H9 (cell line): ENCODE measurements at places on chromosomes 12 and 14. TPM values are rescaled to one million over a fixed set of nuclear protein-coding genes. Genes with fewer than 3 reads are reported as not detected.

DNA sequence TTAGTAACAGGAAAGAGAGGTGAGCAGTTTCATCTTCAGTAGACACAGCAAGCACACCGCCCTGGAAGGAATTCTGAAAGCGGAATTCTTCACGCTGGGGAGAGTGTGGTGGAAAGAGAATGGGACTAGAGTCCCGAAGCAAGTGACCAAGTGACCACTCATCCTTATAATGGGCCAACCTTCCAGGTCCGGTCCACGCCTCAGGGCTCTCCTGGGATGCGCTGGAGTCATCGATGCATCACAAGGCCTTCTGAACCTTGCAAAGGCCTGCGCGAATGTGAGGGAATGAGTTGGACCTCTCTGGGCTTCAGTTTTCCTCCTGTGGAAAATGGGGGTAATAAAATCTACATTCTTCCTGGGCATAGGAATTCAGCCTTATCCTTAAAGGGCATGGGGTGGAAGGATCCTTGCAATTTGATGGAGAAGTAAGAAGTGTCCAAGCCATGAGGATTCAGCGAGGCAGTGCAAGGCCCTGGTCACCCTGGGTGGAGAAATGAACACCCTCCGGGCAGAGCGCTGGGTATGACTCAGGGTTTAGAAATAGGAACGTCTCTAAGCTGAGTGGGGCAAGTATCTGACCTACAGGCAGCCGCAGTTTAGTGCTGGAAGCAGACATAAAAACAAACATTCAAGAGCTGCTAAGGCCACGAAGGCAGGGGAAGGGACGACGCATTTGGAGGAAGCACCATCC, 97.7 kb downstream of the SETD3 start:
- DNase-seq, result no peak
- H3K4me3 ChIP-seq, result no peak overlapping the region
- H3K4me1 ChIP-seq, result peaks cover 5% of the 10 kb centered on the region; the same call in 1 of the 2 replicates
- H3K36me3 ChIP-seq, result peaks cover 6% of the 10 kb centered on the region

GRCh38 chr14:54194501-54194900, 202.3 kb upstream of the CDKN3 start:
- H3K4me3 ChIP-seq, result no peak overlapping the region
- H3K27me3 ChIP-seq, result no peaks in the 10 kb centered on the region
- H3K4me1 ChIP-seq, result peaks cover 5% of the 10 kb centered on the region; the same call in 1 of the 2 replicates
- no peak for DNase-seq
- no peak overlapping the region for H3K27ac ChIP-seq

- H3K4me1 ChIP-seq, result peaks cover 10% of the 10 kb centered on the region; the same call in 1 of the 2 replicates
- H3K4me3 ChIP-seq, result no peak overlapping the region
- H3K27me3 ChIP-seq, result no peaks in the 10 kb centered on the region
- no peaks in the 10 kb centered on the region; the same call in 2 of the 3 replicates for H3K36me3 ChIP-seq
- no peak overlapping the region for H3K27ac ChIP-seq
- DNase-seq, result no peak
Observed at GRCh38 chr12:50107416-50108268, 3.8 kb downstream of the GPD1 start.

- no peak overlapping the region for H3K27ac ChIP-seq
- no peak overlapping the region for H3K4me3 ChIP-seq
- DNase-seq, result no peak
- H3K36me3 ChIP-seq, result peaks cover 2% of the 10 kb centered on the region; the same call in 1 of the 3 replicates
Observed at GRCh38 chr12:83121897-83122622, 435.4 kb downstream of the TMTC2 start.

DNA sequence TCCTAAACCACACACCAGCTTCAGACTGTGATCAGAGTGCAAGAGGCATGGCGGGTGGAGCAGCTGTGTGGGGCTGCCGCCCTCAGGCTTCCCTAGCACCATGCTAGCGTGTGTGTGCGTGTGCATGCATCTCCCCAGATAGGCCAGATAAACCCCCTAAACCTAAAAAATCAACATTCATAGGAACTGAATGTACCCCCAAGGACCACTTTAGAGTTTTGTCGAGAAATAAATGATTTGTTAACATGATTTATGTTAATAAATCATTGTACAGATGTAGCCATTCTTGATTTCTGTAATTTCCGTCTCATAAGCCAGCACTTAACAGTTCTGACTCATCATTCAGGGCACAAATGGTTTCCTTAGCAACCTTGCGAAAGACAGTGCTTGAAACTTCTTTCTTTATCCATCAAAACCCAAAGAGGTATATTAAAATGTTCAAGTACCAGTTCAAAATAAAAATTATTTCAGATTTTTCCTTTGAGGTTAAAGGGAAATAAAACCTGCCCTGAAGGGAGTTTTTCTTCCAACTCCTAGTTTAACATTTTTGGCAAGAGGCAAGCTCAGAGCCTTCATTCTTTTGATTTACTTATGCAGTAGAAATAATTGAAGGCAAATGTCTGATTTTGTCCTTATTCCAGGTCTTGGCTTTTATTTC, 206.2 kb upstream of the RGS6 start:
- H3K4me3 ChIP-seq, result no peak overlapping the region
- H3K27me3 ChIP-seq, result no peaks in the 10 kb centered on the region
- no peaks in the 10 kb centered on the region for H3K4me1 ChIP-seq
- no peak for DNase-seq

DNA sequence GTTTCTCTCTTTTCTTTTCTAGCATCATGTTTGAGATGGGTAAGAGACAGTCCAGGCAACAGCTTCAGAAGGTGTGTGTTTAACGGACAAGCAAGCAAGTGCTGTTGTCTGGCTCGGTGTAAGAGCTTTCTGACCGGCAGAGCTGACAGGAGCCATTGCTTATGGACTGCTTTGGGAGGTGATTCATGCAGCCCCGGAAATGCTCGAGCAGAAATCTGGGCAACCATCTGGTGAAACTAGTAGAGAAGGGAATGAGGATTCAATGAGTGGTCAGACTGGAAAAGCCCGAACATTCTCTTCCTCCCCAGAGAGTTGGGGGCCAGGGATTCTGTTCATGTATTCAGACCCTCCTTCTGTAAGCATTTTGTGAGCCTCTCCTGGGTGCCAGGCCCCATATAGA, 24.4 kb downstream of the TUNAR start:
- DNase-seq, result no peak
- no peaks in the 10 kb centered on the region for H3K27me3 ChIP-seq
- H3K4me3 ChIP-seq, result no peak overlapping the region
- H3K4me1 ChIP-seq, result peaks cover 10% of the 10 kb centered on the region; the same call in 1 of the 2 replicates

DNA sequence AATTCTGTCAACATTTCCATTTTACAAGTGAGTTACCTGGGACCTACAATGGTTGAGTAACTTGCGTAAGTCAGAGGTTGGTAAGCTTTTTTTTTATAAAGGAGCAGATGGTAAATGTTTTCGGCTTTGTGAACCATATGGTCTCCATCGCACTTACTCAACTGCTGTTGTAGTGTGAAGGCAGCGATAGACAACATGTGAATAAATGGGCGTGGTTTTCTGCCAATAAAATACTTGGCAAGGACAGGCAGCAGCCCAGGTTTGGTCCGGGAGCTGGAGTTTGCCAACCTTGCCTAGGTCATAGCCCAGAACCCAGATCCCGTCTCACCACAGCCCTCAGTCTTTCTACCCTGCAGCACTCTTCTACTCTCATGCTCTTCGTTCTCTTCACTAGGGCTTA, 6.3 kb downstream of the DDX55 start:
- peaks cover 86% of the 10 kb centered on the region for H3K36me3 ChIP-seq
- H3K4me3 ChIP-seq, result no peak overlapping the region
- DNase-seq, result no peak
- H3K27me3 ChIP-seq, result no peaks in the 10 kb centered on the region
- H3K27ac ChIP-seq, result no peak overlapping the region

- no peak overlapping the region for H3K27ac ChIP-seq
- peaks cover 30% of the 10 kb centered on the region for H3K36me3 ChIP-seq
- DNase-seq, result no peak
- H3K4me3 ChIP-seq, result peak overlapping the region; percentile 99
- no peaks in the 10 kb centered on the region for H3K27me3 ChIP-seq
Observed at GRCh38 chr12:49568442-49569162, 660 bp upstream of the MCRS1 start.

GRCh38 chr12:6367969-6368892, 7.1 kb downstream of the SCNN1A start:
- peaks cover 15% of the 10 kb centered on the region; the same call in 1 of the 2 replicates for H3K4me1 ChIP-seq
- no peak overlapping the region for H3K27ac ChIP-seq
- no peak overlapping the region for H3K4me3 ChIP-seq
- H3K36me3 ChIP-seq, result peaks cover 53% of the 10 kb centered on the region

- H3K4me1 ChIP-seq, result peaks cover 5% of the 10 kb centered on the region; the same call in 1 of the 2 replicates
- H3K36me3 ChIP-seq, result no peaks in the 10 kb centered on the region
- no peaks in the 10 kb centered on the region for H3K27me3 ChIP-seq
- no peak overlapping the region for H3K27ac ChIP-seq
- H3K4me3 ChIP-seq, result no peak overlapping the region
Observed at GRCh38 chr14:74508844-74509428, 15.4 kb downstream of the ISCA2 start.

DNA sequence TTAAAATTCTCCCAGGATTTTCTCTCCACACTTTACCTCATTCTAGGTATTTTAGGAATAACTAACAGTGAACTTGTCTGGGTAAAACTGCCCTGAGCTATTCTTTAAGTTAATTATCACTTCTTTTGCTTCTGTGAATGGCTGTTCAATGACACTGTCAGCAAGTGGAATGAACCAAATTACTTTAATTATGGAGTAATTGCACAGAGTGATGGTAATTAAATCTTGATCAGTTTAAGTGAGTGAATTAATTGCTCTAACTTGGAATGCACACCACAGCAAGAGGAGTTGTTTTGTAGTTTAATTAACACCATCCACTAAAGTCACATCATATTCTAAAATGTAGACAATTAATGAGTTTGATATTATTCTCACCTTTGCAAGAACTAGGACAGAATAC, 36.2 kb upstream of the TMEM260 start:
- no peaks in the 10 kb centered on the region for H3K4me1 ChIP-seq
- H3K27me3 ChIP-seq, result no peaks in the 10 kb centered on the region
- no peak for DNase-seq

DNA sequence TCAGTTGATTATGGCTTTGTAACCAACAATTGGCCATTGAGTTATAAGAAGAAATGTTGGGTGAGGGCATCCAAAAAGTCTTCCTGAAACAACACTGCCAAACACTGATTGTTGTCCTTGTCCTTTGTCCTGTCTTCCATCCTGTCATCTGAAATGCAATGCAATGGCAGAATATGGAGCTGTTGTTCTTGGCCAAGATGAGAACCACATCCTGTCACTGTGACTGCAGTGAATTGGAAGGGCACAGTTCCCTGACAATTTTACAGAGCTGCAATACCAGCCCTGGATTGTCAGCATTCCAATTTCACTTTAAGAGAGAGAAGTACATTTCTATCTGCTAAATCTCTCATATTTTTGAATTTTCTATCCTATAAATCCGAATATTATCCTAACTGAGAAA, 613.3 kb downstream of the FLRT2 start:
- no peak for DNase-seq
- no peaks in the 10 kb centered on the region for H3K4me1 ChIP-seq
- no peak overlapping the region for H3K27ac ChIP-seq

DNA sequence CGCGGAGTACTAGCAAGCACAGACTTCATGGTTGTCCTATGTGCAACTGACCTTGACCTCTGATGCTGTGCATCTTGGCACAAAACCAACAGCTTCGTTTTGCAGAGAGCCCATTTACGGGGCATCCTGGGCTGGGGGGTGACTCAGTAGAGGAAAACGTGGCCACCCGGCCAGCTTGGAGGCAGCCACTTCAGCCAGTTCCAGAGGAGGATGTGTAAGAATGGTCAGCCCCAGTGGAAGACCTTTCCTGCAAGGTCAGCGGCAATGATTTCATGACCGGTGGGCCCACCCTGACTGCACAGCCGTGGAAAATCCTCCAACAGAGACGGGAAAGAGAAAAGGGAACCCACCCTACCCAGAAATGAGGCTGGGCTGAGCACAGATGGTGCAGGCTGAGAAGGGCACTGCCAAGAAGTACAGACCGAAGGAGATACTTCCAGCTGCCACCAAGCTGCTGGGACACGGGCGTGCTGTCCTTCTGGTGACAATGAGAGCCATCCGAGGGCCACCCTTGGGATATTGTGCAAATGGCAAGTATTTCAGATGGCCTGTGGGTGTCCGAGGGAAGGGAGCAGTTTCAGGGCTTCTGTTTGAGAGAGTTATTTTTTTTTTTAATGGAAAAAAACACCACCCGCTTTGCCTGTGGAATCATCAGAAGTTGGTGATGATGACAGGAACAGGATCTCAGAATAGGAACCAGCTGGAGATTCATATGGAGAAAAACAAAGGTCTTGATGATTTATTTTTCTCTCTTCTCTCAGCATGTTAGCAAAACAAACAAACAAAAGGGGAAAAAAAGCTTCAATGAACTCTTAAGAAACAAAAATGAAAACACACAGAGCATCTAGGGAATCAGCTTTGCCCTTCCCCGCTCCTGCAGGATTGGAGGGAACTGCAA, 120.2 kb upstream of the RFLNA start:
- no peaks in the 10 kb centered on the region; the same call in 1 of the 2 replicates for H3K36me3 ChIP-seq
- peaks cover 3% of the 10 kb centered on the region; the same call in 1 of the 2 replicates for H3K4me1 ChIP-seq
- DNase-seq, result no peak

GRCh38 chr14:104519721-104520120, 59.8 kb upstream of the C14orf180 start:
- no peaks in the 10 kb centered on the region for H3K4me1 ChIP-seq
- H3K36me3 ChIP-seq, result peaks cover 3% of the 10 kb centered on the region; the same call in 1 of the 2 replicates
- DNase-seq, result no peak

DNA sequence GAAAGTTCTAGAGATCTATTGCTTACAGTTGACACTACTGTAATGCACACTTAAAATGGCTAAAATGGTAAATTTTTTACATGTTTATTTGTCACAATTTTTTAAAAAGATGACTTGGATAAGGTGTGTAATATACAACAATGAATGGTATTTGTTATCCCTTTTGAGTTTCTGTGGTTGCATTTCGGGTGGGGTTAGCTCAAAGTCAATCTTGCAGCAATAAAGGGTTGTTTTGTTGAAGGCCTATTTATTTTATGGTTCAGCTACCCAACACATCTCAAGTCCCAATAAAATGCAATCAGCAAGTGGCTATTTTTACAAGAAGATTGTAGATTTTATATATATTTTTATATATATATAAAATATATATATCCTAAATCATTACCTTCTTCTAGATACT, 22.1 kb downstream of the SNRPF start:
- no peaks in the 10 kb centered on the region for H3K4me1 ChIP-seq
- H3K4me3 ChIP-seq, result no peak overlapping the region
- H3K27ac ChIP-seq, result no peak overlapping the region
- 0 out of 2 replicates have a peak, but pooled peaks cover 8% of the 10 kb centered on the region for H3K36me3 ChIP-seq

- DNase-seq, result no peak
- no peak overlapping the region for H3K4me3 ChIP-seq
- H3K27ac ChIP-seq, result no peak overlapping the region
- no peaks in the 10 kb centered on the region for H3K27me3 ChIP-seq
Observed at GRCh38 chr12:47020211-47020821, 59.1 kb upstream of the PCED1B start.

DNA sequence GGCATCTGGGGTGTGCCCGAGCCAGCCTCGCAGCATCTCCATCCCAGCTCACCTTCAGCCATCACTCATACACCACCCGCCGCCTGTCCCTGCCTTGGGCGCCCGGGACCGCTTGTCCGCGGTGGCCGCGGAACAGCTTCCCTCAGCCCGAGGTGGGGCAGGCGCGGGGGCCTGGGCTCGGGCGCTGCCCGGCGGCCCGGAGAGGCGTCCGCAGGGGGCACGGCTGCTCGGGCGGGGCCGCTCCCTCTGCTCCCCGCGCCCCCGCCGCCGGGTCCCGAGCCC, 430 bp downstream of the SLC41A2 start:
- peak overlapping the region; percentile 75 for H3K4me3 ChIP-seq
- peaks cover 2% of the 10 kb centered on the region; the same call in 1 of the 2 replicates for H3K27me3 ChIP-seq
- DNase-seq, result no peak

The GLIPR1L1 gene
- 1.9 and 3.2 TPM in 2 replicates for total RNA-seq

The TMEM132C gene
- total RNA-seq, result 0.22 and 0.24 TPM in 2 replicates

The TPPP2 gene
- not detected in 2 replicates for total RNA-seq

The KCNH5 gene
- 0.09 and 0.42 TPM in 2 replicates for total RNA-seq

The CFAP54 gene
- 0.24 and 0.33 TPM in 2 replicates for total RNA-seq
